MV-4-11 (cell line): ENCODE measurements at places on chromosomes 1 and 21.
A peak's percentile ranks its signal among the peaks of the same experiment; 100 is the strongest.

GRCh38 chr1:109984456-109985246 is at the start of gene AHCYL1:
TSS of gene AHCYL1 (plus strand) at chr1:109984765. CDS start at chr1:109985053, 288 bp downstream.
- DNase-seq: peak; percentile 97

GRCh38 chr1:119308806-119309205 is 59.8 kb upstream of the HAO2 start:
- no peak for DNase-seq

- DNase-seq: no peak
These were observed 508 bp downstream of the RAVER2 start for GRCh38 chr1:64745181-64745985.

GRCh38 chr1:24779689-24780464 is 34.6 kb downstream of the CLIC4 start:
- DNase-seq: no peak

GRCh38 chr1:223037845-223038244 is 105.2 kb downstream of the TLR5 start:
- DNase-seq: no peak

DNA sequence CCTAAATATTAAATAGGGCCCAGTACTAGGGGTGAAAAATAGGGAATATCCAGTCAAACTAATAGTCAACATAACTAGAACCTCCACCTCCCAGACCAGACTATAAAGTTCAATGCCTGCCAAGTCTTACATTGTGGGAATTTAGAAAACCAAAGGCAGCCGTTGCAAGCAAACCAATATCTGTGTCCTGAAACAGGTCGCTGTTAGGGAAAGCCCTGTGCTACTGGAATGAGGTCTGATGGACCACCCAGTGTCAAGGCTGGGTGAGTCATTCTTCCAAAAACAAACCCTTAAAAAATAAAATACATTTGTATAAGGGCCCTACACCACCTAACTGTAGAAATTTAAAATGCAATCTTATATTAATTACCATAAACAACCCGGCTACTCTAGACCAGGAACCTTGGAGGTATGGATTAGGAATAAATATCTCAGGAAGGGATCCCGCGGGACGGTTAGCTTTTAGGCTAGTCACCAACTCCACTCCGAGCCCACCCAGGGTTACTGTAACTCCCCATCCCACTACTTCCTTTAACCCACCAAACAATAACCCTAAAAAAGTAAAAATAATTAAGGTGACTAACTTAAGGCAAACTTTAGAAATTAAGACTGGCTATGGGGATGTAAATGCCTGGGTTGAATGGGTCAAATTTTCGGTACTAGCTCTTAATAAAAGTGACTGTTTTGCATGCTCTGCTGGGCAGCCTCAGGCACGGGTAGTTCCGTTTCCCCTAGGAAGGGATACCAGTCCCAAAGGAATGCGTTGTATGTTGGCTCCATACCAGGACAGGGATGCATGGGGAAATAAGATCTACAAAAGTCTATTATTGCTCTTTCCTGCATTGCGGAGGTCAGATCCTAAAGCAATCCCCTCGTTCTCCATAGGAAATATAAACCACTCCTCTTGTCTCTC is 65.4 kb upstream of the TLR5 start:
- no peak for DNase-seq

- no peak for DNase-seq
These were observed 391.0 kb downstream of the MATN1 start for GRCh38 chr1:30332116-30333094.

DNA sequence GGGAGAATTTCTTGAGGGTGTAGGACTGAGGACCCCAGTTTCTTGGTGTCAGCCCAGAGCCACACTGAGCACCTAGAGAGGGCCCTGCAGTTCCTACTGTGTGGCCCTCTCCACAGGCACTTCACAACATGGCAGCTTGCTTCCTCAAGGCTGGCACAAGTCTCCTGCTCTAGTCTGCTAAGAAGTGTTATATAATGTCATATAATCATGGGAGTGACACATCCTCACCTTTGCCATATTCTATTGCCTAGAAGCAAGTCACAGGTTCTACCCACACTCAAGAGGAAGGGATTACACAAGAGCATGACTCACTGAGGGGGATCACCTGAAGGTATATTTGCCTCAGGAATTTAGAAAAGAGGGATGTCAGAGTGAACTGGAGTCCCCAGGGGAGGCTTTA is 5.5 kb upstream of the SNX27 start:
- no peak for DNase-seq

DNA sequence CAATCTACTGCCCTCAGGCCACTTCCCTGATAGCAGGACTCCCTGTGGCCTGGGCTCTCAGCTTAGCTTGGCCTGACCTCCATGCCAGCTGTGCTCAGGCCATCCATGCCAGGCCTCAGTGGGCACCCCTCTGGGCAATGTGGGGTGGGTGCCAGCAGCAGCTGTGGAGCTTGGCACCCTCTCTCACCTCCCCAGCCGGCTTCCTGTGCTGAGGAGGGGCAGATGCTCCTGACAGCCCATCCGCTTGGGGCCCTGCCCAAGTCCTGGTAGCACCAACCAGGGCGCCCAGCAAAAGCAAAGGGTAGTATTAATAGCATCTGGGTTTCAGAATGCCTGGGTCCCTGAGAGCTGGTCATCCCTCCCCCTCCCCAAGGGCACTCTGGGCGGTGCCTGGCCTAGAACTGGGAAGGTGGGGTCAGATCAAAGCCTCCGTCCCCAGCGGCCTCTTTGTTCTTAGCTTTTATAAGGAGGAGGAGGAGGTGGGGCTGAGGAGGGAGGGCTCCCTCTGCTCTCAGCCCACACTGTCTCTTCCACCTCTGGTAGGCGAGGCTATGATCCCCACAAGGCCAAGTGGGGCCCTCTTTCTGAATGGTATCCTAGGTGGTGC is 6.1 kb downstream of the EFNA4 start:
- DNase-seq: no peak

DNA sequence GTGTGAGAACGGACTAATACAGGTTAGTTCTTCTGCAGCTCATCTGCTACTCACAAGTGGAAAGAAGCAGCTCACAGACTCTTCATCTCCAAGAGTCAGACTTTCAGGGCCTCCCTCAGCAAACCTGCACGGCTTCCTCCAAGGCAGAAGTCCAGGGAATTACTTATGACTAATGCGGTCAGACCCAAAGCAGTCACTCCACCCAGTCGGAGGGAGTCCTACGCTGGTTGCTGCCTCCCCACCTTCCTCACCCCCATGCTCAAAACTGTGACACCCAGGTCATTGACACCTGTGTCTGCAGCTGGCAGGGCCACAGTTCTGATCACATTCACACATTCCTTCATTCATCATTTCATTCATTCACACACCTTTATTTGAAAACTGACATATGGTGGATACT is 38.4 kb upstream of the PRDM2 start:
- no peak for DNase-seq

DNA sequence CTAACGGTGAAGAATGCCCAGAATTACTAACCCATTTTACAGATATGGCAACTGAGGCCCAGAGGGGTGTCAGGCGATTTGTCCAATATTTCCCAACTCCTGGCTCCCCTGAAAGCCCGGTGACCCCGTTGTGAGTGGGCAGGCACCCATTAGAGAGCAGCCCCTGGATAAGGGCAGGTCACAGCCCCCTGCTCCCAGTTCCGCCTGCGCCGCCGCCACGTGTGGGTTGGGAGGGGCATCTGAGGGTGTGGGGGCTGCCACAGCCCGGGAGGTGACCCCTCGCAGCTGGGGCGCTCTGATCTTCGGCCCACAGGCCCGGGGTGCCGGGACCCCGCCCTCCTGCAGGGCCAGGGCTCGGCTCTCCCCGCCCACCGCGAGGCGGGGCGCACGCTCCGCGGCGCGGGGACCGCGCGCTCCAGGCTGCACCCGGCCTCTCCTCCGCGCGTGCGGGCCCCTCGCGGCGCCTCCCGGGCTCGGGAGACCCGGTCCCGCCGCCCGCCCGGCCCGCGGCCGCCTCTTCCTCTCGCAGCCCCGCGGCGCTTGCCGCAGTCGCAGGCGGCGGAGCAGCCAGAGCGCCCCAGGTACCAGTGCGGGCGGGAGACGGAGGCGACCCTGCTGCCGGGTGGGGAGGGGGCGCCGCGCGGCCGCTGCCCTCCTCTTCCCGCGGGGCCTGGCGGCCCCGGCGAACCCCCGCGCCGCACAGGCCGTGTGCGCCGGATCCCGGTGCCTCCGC is at the start of gene HTR6:
TSS of gene HTR6 (plus strand) at position 423 of the 733 bp plus-strand sequence. CDS start 879 bp downstream, outside the sequence.
- no peak for DNase-seq

GRCh38 chr1:167509587-167509986 is 8.7 kb downstream of the CD247 start:
- DNase-seq: no peak

- no peak for DNase-seq
These were observed 89.4 kb downstream of the ABCA4 start for GRCh38 chr1:94031591-94031990.

GRCh38 chr21:38806942-38807284 is 1.2 kb downstream of the ETS2 start:
- DNase-seq: no peak

- no peak for DNase-seq
These were observed 3.0 kb downstream of the CAMSAP2 start for GRCh38 chr1:200741551-200742207.

GRCh38 chr1:44417351-44418021 is 12.4 kb downstream of the RNF220 start:
- DNase-seq: no peak

DNA sequence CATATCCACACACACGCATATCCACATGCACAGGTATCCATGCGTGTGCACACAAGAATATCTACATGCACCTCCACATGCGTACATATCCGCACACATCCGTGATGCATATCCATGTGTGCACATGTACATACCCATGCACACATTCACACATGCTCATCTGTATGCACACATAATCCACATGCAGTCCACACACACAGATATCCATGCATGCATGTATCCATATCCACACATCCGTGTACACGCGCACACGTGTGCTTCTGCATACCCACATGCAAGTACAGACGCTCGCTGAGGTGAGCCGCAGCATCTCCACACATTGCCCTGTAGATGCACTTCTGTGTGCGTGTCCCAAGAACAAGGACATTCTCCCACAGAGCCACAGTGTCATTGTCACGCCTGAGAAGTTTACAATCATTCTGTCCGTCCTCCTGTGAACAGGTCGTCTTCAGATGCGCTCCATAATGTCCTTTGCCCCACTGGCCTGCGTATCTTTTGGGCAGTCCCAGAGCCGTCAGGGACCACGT is 43.4 kb downstream of the COL18A1 start:
- no peak for DNase-seq

GRCh38 chr1:47323599-47324031 is 9.7 kb upstream of the STIL start:
- peak; percentile 64 for DNase-seq

DNA sequence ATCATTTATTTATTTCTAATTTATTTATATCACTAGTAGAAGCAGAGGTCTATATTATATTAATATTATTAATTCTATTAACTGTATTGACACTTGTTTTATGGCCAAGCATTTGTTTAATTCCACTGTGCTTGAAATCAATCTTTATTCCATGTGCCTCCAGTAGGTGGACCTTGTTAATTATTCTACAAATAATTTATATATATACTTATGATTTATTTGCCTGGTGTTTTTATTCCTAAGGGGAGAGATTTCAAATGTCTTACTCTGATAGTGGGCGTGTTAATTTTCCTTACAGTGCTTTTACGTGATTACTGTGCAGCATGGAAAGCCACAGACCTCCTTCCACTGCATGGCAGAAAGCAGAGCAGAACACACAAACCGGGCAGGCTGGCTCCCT is 17.5 kb upstream of the OR6N2 start:
- no peak for DNase-seq

GRCh38 chr1:17627239-17628052 is 87.9 kb downstream of the ARHGEF10L start:
- DNase-seq: no peak

DNA sequence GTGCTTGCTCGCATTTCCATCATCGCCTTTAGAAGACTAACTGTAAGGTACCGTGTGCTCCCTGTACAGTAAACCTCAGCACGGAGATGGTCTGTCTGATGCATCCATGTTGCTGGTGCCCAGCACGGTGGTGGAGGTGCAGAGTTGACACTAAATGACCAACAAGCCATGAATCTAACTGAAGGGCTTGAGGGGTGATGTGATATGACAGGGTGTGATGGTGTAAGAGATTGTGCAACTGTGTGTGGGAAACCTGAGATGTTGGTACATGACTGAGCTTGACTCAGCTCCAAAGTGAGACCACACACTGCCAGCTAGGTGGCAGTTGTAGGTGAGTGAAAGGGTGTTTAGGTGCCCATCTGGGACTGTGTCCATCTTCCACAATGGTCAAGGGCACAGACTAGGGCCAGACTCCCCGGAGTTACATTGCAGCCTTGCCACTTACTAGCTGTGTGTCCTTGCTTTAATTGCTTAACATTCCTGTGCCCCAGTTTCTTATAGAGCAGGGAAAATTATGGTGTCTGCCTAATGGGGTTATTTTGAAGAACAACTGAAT is 21.4 kb downstream of the SLC2A1 start:
- peak; percentile 69 for DNase-seq

DNA sequence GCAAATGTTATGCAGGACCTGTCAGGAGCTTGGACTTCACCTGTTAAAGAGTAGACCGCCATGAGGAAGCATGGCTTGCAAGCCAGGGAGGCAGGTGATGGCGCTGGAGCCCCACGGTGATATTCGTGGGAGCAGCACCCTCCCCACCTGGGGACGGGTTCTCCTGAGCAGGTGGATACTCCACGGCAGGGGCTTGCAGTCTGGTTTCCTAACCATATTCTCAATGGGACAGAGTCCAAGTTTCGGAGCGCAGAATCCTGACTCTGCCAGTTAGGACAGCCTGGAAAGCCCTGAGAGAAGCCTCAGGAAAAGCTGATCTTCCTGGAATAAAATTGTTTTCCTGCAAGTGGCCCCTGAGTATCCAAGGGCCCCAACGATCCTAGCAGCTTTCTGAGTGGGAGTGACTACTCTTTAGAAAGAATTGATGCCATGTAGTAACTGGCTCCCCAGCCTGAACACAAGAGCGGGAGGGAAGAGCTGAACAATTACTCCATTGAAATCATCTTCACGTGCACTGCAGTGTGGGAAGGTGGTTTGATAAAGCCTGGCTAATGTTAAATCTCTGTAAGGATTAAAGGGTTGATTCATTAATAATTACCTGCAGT is 146.3 kb upstream of the RAB4A start:
- DNase-seq: no peak

DNA sequence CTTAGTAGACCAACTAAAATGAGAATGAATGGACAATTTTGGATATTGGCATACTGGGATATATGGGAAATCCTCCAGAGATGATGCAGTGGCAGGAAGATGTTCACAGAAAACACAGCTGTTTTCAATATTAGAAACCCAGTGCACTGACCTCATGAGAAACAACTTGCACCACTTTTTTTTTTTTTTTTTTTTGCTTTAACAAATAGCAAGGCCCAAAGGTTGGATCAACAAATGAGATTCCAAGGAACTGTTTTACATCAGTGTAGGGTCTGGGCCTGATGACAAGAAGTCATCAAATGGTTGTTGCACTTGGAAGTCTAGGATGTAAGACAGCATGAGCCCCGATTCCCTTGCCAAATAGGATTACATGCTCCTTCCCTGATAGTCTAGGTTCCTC is 110.7 kb downstream of the SLC25A24 start:
- DNase-seq: no peak

GRCh38 chr21:41255190-41255589 is 61.4 kb upstream of the FAM3B start:
- no peak for DNase-seq

GRCh38 chr21:40271164-40271563 is 403.9 kb downstream of the PCP4 start:
- no peak for DNase-seq

- no peak for DNase-seq
These were observed 10.8 kb downstream of the SPTA1 start for GRCh38 chr1:158675563-158676323.

GRCh38 chr1:167679714-167680113 is 42.1 kb upstream of the MPZL1 start:
- no peak for DNase-seq

GRCh38 chr1:240562111-240562590 is 49.8 kb downstream of the GREM2 start:
- DNase-seq: peak; percentile 38

GRCh38 chr1:73671530-73671929 is 526.4 kb downstream of the LRRIQ3 start:
- DNase-seq: no peak
